ENCODE measurements at places on chromosomes 1 and 21.

- no peak for DNase-seq
Measured at GRCh38 chr21:43782431-43783097, 6.5 kb upstream of the CSTB start.

DNA sequence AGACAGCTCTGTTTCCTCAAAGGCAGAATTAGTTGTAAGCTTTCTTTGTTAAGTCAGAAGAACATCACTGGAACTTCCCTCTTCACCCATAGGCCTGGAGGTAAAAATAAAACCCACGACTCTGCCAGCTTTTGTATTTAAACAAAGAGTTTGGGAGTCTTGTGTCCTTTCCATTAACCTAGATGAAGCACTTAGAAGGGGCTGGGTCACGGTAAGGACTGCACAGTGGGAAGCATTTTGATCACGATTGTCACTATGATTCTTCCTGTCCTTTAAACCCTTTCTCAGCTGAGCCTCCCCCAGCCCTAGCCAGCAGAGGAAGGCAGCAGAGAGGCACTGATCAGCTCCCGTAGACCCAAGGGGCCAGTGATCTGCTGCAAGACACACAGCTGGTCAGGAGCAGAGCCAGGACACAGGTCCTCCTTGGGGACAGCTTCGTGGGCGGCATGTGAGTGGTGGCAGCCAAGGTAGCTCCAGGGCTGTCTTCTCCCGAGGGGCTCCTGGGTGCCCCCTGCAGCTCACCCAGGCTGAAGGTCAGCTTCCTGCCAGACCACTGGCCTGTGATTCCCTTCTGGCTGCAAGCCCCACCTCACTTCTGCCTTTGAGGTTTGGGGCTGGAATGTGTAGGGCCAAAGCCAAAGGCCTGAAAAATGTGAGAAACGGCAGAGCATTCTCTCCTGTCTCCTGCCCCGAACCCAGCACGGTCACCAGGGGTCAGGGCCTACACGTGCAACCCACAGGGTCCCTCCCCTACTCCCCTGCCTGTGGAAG lies 4.0 kb upstream of the LAPTM5 start:
- no peak for DNase-seq

- no peak for DNase-seq
Measured at GRCh38 chr1:226764533-226764932, 25.5 kb upstream of the ITPKB start.

DNA sequence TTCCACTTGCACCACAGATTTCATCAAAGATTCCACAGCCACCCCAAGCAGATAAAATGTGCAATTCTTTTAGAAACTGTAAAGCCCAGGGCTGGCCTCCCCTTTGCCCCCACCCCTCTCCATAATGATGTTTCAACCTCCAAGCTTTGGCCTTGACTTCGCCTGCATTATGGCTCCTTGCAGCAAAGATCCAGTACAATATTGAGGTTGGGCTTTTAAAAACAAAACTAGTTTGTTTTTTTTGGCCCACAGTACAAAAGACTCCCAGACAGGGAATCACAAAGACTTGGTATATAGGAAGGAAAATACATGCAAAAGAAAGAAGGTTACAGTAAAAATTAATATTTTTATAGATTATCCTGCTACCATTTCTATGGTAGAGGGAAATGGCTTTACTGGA lies 356.5 kb upstream of the PTBP2 start:
- no peak for DNase-seq

DNA sequence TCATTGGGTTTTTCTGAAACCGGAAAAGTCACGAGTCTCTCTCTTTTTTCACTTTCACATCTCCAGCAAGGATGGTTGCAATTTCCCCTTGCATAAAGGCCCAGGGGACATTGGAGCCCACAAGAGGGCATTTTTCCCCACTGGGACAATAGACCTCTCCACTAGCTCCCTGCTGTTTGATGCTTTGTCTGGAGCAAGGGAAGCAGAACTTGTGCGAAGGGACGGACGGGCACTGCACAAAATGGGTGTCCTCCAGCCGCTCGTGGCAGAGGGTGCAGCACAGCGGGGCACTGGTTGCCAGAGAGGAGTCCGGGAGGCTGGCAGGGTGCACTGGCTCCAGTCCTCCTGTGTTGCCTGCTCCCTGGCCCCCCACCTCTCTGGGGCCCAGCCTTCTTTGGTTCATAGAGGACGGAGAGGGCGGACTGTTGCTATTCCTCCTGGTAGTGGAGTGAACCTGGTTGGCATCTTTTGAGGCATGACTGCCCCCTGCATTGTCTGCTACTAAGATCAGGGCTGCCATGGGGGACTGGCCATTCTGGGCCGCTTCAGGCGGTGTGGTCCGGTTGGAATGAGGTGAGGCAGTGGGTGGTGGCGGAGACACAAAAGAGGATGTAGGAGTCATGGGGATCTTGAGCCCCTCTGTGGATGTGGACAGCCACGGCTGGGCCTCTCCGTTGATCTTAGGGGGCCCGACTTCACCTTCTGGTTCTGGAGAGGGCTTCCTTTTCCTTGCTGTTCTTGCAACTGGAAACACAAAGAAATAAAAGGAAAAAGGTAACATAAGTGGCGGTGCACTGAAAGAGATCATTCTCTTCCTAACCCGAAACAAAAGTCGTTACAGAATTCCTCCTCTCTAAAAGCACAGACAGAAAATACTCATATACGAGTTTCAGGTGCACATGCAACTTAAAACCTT lies 2.6 kb downstream of the IRF2BP2 start:
- no peak for DNase-seq

DNA sequence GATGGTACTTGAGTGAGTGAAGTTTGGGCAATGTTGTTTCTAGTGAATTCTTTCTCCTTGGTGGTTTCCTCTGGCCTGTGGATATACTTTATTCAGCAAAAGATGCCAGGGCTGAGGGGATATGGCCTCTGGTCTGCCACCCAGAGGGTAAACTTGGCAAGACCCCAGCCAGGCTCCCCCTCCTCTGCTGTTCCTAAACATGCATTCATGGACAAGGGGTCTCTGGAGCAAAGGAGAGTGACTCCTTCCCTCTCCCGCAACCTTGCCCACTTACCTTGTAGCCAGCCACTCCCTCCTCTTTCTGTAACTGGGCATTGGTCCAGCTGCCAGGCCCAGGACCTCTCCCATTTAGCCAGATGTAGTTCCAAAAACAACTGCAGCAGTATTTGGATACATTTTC lies 43.8 kb downstream of the RUNX3 start:
- no peak for DNase-seq
